ENCODE measurements at places on chromosomes 6 and 20.

GRCh38 chr6:156777577-156778453 is 637 bp downstream of the ARID1B start:
- peak; percentile 24 for DNase-seq

DNA sequence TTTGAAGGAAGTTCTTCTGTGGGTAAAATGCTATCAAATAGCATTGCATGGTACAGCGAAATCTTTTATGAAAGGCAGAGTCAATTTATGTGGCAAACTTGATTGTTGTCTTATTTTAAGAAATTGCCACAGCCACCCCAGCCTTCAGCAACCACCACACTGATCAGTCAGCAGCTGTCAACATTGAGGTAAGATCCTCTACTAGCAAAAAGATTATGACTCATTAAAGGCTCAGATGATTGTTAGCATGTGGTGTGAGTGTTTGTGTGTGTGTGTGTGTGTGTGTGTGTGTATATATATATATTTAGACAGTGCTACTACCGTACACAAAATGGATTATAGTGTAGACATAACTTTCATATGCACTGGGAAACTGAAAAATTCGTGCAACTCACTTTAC is 27.8 kb downstream of the LRRN4 start:
- peak; percentile 46 for DNase-seq

DNA sequence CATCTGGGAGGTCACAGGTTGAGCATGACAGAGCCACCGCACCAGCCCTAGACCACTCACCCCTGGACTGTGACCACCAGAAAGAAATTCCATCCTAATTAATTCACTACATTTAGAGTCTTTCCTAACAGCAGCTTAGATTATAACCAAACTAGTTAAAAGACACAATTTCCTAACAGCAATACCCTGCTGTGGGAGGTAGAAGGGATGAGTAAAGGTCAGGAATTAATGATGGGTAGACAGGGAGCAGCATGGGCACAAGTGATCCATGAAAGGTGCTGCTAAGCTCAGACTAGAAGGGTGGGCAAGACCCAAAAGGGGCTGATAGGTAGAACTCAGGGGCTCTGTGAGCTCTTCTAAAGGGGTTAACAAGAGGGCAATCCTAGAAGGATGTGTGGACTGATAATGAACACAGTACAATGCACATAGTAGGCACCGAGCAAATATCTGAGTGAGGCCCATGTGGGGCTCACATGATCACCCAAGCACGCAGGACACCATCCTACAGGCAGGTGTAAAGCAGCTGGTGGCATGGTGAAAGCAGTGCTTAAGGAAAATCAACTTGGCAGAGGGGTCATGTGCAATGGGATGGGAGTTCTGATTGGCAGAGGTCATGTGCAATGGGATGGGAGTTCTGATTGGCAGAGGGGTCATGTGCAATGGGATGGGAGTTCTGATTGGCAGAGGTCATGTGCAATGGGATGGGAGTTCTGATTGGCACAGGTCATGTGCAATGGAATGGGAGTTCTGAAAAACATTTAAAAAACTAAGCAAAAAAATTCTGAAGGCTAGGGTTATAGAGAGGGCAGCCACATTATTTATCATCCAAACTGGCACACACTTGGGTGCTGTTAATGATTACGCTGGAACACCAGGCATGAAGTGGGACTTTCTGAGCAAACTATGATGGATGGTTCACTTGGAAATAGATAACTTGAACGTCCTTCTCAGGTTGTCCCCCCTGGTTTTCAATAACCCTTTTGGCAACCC is 188.2 kb upstream of the FOXQ1 start:
- DNase-seq = no peak

- DNase-seq = no peak
Measured at GRCh38 chr20:25467441-25467840, 60.0 kb downstream of the GINS1 start.

DNA sequence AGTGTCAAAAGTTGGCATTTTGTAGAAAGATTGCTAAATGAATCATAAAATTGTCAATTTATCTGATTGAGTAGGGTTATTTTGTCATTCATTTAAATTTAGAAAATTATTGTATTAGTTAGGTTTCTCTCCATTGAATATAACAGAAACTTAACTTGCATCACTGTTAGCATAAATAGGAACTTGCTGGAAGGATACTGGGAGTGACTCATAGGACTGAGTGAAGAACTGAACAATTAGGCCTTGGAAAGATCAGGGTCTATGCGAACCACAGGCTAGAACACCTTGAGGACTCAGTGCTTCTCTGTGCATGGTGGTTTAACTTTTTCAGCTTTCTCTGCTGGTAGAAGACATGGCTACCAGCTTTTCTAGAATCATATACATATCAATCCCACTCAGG is 67.7 kb upstream of the IFNGR1 start:
- DNase-seq = peak; percentile 66

DNA sequence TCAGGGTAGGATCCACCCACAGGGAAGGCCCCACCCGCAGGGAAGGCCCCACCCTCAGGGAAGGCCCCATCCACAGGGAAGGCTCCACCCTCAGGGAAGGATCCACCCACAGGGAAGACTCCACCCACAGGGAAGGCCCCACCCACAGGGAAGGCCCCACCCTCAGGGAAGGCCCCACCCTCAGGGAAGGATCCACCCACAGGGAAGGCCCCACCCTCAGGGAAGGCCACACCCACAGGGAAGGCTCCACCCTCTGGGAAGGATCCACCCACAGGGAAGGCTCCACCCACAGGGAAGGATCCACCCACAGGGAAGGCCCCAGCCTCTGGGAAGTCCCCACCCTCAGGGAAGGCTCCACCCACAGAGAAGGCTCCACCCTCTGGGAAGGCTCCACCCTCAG is 40.5 kb downstream of the KCNQ2 start:
- no peak for DNase-seq

DNA sequence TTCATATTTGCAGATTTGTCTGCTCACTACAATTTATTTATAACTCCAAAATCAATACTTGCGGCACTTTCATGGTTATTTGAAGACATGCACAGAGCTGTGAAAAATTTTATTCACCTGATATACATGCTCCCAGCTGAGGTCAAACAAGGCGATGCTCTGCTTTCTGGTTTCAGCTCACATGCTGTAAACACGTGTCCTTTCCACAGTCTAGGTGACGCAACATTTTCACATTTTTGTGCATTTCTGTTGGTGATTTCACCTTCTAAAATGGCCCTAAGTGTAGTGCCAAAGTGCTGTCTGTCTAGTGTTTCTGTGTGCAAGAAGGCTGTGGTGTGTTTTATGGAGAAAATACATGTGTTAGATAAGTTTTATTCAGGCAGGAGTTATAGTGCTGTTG is 650.5 kb downstream of the RNF144B start:
- DNase-seq = no peak

DNA sequence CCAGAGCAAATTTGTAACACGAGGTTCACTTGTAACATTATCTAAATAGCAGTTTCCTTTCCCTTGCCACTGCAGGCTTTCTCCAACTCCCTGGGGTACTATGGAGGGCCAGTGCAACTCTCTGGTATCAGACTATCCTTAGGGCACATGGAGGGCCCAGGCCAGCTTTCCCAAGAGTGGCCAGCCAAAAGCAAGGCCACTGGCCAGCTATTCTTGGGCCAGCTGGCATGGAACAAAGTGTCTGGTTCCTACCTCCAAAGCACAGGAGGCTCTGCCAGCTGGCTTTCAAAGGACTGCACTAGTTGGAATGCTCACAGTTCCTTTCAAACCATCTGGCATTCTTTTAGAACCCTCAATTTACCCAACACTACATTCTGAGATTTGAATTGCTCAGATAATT is 8.7 kb downstream of the RNF24 start:
- DNase-seq = no peak

DNA sequence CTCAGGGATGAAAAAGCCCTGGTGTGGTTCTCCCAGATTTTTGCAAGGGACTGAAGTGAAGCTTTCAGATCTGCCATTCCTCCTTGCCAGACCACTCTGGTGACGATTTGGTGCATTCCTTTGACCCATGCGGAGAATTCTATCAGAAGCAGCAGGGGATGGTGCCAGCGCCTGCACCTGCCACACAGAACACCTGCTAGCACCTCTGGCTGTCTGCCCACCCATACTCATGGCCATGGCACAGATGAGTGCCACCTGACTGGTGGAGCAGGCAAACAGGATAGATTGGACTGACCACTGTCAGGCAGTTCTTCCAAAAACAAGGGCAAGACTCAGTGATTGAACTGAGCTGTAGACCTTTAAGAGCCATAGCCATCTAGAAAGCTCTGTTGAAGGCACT is 107.1 kb downstream of the CDYL start:
- DNase-seq = no peak

DNA sequence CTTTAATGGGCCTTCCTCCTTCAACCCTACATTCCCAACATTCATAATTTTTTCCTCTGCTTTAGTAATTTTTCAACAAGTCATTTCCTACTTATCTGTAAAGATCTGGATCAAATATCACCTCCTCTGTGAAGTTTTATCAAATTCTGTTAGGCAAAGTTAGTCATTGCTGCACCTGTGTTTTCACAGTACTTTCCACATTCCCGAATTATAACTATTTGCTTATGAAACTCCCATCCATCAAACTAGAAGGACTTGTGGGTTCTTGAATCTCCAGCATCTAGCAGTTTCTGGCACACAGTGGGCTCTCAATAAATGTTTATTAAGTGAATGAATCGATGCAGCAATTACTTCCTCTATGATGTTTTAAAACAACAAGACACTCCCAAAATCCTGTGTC is 257.6 kb downstream of the HDGFL1 start:
- no peak for DNase-seq

GRCh38 chr6:33064723-33065122 is 8.7 kb downstream of the HLA-DPA1 start:
- no peak for DNase-seq

- DNase-seq = no peak
Measured at GRCh38 chr20:51017251-51017650, 5.7 kb downstream of the KCNG1 start.

DNA sequence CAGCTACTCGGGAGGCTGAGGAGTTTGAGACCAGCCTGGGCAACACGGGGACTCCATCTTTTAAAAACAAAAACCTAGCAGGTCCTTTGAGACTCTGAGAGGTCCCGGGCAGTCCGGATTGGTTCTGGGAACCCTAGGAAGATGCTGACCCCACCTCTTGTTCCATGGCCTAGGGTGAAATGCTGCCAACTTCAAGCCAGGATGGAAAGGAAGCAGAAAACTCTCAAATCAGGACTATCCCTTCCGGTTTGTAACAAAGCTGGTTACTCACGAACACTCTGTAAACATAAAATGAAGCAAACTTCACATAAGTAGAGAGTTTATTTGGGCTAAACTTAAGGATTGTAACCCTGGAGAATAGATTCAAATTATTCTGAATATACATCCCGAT is 28.0 kb downstream of the CAPN11 start:
- DNase-seq = no peak

DNA sequence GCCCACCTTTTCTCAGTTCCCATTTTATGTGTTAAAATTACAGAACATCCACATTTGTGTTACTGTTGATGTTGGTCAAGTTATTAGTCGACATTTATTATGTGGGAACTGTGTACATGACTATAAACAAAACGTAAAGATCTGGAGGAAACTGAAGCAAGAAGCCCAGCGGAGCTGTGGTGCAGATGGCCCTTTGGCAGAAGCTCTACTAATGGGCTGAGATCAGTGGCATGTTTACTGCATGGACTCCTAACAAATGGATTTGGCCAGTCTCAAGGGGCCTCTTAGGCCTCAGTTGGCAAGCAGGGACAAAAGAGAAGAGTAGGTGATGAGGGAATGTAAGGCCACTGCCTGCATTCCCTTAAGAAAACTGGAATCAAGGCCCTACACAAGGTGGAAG is 282.1 kb upstream of the TCF21 start:
- DNase-seq = no peak

DNA sequence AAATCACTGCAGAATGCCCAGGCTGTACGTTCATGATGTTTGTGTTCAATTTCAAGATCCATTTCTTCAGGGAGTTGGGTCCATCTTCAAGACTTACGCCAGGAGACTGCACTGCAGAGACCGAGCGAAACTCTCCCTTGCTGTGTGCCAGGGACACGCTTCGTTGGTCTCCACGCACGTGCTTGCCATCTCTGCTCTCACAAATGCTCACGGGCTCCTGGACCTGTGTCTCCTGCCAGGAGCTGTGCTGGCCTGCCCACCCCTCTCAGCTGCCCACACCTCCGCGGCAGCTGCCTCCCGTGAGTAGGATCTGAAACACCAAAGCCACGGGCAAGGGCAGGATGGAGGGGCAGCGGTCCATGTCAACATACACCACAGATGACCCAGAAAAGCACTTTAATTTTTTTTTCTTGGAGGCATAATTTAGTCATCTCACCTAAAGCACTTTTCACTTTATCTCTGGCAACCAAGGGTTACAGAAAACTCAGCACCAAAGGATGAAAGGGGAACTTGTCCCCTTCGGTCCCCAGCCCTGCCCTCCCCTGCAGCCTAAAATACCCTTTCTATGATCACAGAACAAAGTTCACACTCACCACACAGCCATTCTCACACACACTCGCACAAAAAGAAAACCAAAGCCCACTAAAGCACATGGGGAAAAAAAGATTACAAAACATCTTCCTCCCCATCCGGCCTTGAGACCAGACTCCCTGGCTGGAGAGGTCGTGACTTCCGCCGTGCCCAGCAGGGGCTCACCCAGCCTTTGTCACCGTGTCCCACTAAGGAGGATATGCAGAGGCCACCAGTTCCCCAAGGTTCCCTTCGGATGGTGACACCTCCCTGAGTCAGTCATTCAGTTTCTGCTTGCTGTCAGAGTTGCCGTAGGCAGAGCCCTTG is 137.9 kb downstream of the AGPAT4 start:
- peak; percentile 70 for DNase-seq

DNA sequence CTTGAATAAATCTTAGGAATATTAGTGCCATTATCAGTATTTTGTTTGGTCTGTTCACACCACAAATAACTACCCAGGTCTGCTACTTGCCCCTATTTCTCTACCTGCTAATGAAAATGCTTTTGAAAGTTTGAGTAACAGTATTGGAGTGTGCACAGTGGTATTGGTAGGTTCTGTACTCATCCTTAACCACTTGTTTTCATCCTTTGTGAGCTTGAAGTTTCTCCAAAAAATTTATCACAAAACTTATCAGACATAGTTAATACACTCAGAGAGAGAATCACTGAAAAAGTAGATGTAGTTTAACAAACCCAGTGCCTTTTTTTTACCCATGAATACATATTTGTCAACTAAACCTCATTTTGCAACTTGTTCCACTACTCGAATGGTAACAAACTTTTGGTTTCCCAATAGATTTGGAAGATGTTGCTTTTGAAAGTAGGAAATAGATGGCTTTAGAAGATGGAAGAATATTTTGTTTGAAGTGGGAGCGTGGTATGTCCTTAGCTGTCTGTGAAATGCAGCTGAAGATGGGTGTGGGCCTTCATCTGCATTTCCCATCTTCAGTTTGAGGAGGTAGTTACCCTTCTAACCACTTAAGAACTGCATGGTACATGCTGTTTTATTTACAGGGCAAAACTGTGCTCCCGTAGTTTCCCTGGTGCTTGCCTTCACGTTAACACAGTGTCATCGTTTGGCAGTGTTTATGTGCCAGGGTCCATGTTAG is 9.0 kb downstream of the PTPN1 start:
- peak; percentile 65 for DNase-seq

DNA sequence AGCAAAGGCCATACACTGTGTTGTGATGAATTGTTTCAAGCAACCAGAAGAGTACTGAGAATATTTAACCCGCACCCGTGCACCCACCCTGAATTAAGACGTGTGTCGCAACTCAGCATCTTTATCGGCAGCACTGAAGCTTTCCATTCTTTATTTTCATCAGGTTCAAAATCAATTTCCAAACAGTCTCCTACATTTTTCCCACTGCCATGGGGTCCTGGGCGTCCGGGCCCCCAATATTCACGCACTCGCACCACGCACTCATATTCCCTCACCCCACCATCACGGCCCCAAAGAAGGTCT is 1.8 kb downstream of the LTB start:
- DNase-seq = no peak

Data from inflammatory macrophage (primary cell).